Activated naive CD8-positive, alpha-beta T cell treated with anti-CD3 and anti-CD28 coated beads, Interleukin-2, amount 50 U/mL, for 16 hours (primary cell): ENCODE measurements at places on chromosomes 2 and 18.

- DNase-seq, result no peak
Observed at GRCh38 chr18:11468617-11469016, 140.8 kb upstream of the SLC35G4 start.

GRCh38 chr2:70468878-70469277, 84.7 kb downstream of the TGFA start:
- DNase-seq, result no peak

GRCh38 chr2:209721497-209721896, 50.1 kb upstream of the UNC80 start:
- DNase-seq, result no peak

- DNase-seq, result no peak
Observed at GRCh38 chr2:234490271-234491091, 6.4 kb downstream of the ARL4C start.

- DNase-seq, result no peak
Observed at GRCh38 chr2:121287956-121288355, 3.0 kb upstream of the TFCP2L1 start.

- no peak for DNase-seq
Observed at GRCh38 chr18:23539911-23540525, 36.7 kb downstream of the RMC1 start.

DNA sequence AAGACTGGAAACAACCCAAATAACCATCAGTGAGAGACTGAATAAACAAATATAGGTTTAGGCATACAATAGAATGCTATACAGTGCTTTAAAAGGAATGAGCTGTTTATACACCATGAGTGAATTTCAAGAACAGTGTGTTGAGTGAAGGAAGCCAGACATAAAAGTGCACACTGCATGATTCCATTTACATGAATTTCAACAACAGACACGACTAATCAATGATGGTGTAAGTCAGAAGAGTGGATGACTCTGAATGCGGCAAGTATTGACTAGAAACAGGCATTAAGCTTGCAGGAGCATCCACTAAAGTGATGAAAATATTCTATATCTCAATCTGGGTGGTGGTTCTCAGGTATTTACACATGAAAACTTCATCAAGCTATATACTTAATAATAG, 142.7 kb upstream of the SLC39A10 start:
- DNase-seq, result no peak

DNA sequence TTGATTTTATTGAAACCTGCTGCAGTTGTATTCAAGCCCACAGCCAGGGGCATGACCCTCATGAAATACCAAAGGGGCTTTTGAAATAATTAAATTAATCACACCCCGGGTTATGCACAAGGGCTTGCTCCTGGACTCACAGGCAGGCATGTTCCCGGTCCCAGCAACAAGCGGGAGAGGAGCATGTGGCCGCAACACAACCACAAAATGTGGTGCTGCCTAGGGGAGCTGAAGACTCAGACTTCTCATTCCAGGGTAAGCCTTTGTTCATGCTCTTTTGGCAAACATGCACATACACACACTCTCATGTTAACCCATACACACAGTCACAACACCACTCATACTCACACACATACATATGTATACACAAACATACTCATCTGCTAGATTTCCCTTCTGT, 233.7 kb upstream of the SMAD2 start:
- no peak for DNase-seq
